Activated CD4-positive, alpha-beta T cell treated with anti-CD3 and anti-CD28 coated beads, Interleukin-2, amount 50 U/mL, for 4 hours (primary cell): ENCODE measurements at places on chromosomes 7 and 10.

DNA sequence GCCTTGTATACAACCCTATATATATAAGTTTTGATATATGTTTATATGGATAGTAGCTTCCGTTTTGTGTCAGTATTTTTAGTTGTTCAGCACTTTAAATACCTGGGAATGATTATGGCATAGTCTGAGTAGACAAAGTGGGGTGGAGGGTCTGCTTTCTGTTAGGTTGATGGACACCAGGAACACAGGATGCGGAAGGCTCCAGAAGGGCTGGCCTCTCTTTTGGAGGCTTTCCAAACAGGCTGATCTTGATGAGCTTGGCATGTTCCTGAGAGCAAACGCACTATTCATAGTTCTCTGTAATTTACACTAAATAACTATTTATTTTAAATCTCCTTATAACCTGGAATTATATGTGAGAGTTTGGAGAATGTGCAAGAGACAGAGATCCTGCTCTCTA lies 12.7 kb downstream of the AKR1E2 start:
- DNase-seq = no peak

GRCh38 chr7:139094596-139094995 lies 14.9 kb downstream of the ZC3HAV1 start:
- DNase-seq = no peak

DNA sequence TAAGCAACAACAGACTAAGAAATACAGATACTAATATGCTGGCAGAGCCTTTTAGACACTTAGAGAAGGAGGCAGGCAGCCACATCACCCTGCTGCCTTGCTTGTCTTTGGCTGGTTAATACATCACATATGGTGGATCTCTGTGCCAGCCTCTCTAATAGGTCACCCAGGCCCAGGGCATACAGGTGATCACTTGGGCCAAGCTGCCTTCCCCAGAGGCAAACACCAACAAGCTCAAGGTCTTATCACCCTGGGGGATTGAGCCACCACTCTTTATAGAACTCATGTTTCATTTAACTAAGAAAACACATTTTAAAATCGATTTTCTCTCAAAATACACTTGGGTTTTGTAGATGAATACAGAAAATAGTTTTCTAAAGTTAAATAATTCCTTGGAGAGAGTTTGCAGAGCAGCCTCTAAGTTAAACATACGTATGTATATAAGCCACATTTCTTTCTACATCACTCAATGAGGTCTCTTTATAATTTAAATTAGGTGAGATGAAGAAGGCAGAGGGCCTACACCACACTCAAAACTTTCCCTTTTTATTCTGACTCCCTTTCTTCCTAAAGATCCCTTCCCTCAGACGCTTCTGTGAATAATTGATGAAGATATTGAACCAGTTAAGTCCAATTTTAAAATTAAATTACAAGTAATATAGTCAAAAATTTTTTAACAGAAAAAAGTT lies 556.8 kb upstream of the GHITM start:
- no peak for DNase-seq

DNA sequence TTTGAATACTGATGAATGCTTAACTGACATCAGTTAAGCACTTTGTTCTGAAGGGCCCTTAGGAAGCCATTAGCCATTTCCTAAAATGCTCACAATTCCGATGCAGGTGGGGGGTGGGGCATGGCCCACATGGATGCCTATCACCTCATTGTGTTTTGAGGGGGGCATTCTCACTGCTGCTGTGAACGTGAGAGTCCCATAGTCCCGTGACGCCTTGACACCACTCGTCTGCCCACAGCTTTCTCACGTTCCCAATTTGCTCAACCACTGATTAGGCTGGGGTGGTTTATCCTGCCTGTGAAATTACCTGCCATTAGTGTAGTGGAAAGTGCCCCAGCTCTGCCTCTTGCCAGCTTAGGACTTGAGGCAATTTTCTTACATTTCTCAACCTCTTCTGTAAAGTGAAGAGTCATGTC lies 31.9 kb downstream of the DUSP5 start:
- DNase-seq = peak; percentile 18

DNA sequence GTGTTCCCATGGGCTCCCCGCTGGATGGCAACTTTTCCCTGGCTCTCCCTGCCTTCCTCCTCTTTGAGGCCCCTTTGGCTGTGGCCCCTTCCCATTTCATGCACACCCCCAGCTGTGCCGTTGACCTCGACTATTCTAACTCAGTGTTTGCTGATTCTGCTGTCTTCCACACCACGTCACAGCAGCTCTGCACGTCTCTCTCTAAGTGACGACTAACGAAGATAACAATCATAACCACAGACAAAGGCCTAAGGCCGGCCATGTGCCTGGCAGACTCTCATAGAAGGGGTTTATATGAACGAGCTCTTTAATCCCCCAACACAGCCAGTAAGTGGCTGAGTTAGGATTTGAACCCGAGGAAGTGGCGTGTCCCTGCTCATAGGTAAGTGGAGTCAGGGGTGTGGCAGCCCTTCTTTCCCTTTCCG lies 151.5 kb upstream of the SHH start:
- no peak for DNase-seq

DNA sequence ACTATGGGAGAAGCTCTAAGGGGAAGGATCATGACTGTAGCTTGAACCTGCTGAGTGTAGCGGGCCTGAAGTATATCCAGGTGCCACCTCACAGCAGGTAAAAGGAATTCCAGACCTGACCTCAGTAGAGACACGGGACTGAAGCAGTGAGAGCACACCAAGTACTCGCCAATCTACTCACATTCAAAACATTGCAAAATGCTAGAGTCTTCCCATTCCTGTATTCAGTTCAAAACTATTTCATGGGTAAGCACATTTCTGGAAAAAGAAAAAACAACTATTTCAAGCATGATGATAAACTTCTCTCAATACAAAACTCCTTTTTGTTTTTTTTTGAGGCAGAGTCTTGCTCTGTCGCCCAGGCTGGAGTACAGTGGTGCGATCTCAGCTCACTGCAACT lies 121.9 kb upstream of the AUTS2 start:
- DNase-seq = no peak

DNA sequence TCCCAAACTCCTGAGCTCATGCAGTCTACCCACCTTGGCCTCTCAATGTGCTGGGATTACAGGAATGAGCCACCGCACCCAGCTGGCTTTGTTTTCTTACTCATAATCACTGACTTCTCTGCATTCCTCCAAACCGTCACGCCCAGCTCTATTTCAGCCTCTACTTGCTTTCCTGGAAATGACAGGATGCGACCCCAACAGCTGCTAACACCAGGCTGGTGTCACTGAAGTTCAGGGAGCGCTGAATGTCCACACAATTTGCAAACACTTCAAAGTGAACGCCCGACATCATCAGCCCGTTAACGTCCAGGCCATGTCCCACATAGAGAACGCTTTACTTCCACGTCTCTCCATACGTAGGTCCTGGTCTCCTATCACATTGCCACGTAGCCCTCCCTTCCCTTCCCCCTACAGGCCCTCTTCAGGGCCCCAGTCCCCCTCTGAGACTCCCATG lies 12.8 kb upstream of the PROSER2 start:
- no peak for DNase-seq

DNA sequence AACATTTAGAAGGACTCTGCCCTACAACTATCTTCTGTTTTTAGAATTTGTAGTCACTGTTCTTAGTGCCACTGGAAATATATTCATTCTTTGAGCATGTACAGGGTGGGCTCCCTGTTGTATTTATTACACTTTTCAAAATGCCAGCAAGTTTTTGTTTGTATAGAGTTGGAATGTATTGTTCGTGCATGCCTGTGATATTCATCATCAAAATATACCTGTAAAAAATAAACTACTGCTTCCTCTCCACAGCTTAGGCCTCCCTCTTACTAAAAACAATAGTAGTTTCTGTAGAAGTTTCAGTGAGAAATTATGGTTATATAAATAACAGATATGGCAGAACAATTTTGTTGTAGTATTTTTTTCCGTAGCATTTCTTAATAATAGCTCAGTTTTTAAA lies 61.6 kb downstream of the NHLRC2 start:
- DNase-seq = no peak

- DNase-seq = no peak
These were observed 343.1 kb downstream of the HPSE2 start for GRCh38 chr10:98892523-98892922.

DNA sequence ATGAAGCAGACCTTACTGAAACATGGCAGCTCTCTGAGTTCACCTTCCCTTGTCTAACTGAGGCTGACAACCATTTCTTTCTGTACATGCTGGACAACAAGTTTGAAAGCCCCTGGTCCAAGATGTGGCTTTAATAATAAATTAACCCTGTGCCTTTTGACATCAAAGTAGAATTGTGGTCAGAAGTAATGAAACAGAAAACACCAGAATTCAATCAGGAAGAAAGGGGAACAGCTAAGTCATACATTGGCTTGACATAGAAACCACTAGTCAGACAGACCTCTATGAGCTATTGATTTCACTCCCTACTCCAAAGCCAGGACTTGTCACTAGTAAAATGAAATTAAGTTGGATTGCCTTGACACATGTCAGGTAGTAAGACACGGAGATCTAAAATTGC lies 175.2 kb upstream of the ASAH2 start:
- DNase-seq = no peak

DNA sequence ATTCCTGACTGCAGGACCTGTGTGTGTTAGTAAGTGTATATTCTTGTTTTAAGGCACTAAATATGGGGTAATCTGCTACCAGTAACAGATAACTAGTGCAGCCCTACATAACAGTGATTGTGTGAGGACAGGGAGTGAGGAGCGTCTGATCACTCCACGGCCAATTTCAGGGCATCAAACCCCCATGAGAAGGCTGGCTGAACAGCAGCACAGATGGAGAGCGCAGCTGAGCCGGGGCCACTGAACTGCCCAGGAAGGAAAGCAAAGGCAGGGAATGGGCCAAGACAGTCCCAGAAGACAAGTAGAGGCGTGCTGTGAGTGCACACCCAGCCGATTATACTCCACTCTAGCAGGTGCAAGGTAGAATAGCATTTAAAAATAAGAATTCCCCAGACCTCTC lies 157.1 kb upstream of the CHST15 start:
- DNase-seq = no peak

GRCh38 chr10:62175251-62175650 lies 93.4 kb downstream of the RTKN2 start:
- no peak for DNase-seq

GRCh38 chr10:5540891-5541290 lies 16.1 kb downstream of the CALML3 start:
- DNase-seq = no peak

DNA sequence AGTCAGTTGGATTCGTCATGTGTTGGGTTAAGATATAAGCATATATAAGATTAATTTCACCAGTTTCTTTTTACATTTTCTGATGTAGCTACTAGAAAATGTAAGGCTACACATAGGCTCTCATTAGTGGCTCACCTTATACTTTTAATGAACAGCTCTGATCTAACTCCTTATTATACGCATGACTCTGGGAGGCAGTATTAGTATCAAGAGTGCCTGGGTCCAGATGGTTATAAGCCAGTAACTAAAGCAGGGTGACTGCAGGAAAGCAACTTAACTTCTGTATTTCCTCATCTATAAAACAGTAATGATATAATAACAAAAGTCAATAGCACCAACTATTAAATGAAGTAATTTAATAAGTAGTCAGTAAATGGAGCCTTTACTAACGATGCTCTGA lies 1.4 kb upstream of the ELMO1 start:
- DNase-seq = no peak

GRCh38 chr7:141624763-141625162 lies 73.6 kb downstream of the AGK start:
- no peak for DNase-seq

- DNase-seq = no peak
These were observed 72.5 kb downstream of the PRLHR start for GRCh38 chr10:118522791-118523498.

GRCh38 chr7:138967159-138967558 lies 14.0 kb downstream of the KIAA1549 start:
- DNase-seq = no peak

- DNase-seq = no peak
These were observed 183.4 kb upstream of the VIPR2 start for GRCh38 chr7:159328096-159328495.

DNA sequence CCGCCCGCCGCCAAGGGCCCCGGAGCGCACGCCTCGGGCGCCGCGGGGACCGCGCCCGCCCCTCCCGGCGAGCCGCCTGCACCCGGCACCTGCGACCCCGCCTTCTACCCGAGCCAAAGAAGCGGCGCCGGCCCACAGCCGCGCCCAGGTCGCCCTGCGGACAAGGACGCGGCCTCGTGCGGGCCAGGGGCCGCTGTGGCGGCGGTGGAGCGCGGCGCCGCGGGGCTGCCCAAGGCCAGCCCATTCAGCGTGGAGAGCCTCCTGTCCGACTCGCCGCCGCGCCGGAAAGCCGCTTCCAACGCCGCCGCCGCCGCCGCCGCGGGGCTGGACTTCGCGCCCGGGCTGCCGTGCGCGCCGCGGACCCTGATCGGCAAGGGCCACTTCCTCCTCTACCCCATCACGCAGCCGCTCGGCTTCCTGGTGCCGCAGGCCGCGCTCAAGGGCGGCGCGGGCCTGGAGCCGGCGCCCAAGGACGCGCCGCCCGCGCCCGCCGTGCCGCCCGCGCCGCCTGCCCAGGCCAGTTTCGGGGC lies 3.5 kb downstream of the UNCX start:
- no peak for DNase-seq

GRCh38 chr7:44264221-44264931 lies 61.0 kb downstream of the CAMK2B start:
- no peak for DNase-seq

GRCh38 chr7:43750016-43750887 lies 8.2 kb upstream of the BLVRA start:
- no peak for DNase-seq

DNA sequence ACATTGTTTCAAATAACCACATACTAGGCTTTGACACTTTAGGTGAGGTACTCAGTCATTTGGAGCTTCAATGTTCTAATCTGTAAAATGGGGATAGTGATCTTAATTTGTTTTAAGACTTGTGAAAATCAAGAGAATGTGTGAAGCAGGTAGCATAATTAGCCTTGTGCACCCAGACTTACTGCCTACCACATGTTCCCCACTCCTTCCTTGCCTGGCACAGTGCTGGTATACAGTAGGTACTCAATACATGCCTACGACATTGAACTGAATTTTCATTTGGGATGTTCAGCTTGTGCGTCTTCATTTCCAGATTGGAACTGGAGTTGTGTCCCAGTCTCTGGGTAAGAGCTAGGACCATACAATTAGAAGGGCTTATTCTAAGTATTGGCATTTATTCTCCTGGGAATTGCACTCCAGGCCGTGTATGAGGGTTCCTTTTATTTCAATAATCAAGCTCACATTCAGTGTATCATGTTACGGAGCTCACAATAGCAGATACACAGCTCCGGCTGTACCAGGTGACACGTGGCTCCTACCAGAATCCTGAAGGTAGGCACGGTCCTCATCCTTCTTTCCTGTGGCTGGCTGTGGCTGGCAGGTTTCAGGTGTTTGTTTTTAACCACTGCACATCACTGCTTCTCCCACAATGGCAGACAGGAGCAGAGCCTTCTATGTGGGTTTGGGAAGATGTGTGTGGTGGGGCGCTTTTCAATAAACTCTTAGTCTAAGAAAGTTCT lies 109.4 kb upstream of the PDCD4 start:
- no peak for DNase-seq

GRCh38 chr10:31136930-31137885 lies 105.5 kb upstream of the ZNF438 start:
- no peak for DNase-seq

- DNase-seq = no peak
These were observed 36.7 kb upstream of the HDAC9 start for GRCh38 chr7:18458830-18459229.
